ENCODE measurements at places on chromosomes 4 and X.

GRCh38 chr4:186839122-186840037 is 115.7 kb upstream of the FAT1 start:
- no peak for DNase-seq

- DNase-seq = no peak
Observed at GRCh38 chrX:45815441-45815840, 614.8 kb upstream of the DIPK2B start.

DNA sequence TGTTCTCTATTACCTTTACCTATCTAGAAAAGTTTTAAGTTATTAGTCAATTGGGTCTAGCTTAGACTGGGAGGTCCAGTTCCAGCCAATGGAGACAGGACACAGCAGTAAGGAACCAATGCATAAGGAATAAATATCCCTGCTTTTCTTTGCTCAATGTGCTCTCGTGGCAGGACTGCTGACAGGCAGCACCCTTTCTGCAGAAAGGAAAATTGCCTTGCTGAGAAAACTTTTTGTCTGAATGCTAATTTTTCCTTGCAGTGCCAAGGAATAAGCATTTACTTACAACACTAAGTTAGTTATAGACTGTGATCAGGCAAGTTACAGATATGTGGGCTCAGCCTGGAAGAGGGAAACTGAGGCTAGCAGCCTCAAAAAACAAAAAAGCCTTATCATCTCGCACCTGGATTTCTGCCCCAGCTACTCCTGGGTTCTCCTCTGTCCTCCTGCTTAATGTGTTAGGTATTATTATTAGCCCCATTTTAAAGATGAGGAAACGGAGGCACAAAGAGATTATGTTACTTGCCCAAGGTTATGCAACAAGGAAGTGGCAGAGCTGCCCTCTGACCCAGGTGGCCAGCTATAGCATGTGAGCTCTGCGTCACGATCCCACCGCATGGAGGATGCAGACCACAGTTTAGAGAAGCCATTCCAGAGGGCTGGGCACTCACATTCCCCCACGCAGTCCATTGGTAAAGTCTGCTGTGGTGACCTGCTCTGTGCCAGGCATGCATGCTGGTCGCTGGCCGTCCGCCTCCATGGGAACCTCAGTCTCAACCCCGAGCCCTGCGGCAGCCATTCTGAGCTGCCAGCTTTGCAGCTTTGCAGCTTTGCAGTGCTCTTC is 40.5 kb upstream of the C4orf50 start:
- no peak for DNase-seq

GRCh38 chr4:63566658-63567057 is 842.6 kb downstream of the TECRL start:
- no peak for DNase-seq

GRCh38 chr4:112234952-112235609 is 3.5 kb downstream of the AP1AR start:
- DNase-seq = no peak

DNA sequence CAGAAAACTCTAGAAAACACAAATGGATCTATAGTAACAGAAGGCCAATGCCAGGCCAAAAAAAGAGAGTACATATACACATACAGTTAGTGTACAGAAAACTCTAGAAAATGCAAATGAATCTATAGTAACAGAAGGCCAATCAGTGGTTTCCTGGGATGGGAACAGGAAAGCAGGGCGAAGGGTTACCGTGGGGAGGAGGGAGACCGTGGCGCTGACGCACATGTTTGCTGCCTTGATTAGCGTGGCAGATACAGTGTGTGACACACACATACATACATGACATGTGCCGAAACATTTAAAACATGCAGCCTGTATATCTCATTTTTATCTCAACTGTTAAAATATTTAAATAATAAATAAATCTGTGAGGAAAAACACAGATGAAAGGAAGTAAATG is 14.7 kb downstream of the GAK start:
- no peak for DNase-seq

GRCh38 chr4:76622126-76622525 is 187.1 kb downstream of the SHROOM3 start:
- no peak for DNase-seq

DNA sequence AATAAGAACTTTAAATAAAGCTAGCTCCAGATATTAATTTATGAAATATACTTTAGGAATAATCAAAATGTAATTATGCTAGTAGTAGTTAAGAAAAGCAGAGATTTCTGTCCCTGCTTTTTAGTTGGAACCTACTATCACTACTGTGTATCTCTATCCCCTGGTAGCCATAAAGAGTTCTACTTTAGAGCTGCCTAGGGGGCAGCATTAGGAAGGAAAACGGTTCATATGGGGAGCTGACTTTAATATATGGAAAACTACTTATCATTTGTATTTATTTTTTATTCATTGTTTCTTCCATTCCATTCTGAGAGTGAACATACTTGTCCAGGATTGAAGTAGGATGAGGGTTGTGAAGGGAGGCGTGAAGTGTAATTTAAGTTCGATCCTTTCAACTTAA is 40.9 kb downstream of the CPEB2 start:
- DNase-seq = no peak

DNA sequence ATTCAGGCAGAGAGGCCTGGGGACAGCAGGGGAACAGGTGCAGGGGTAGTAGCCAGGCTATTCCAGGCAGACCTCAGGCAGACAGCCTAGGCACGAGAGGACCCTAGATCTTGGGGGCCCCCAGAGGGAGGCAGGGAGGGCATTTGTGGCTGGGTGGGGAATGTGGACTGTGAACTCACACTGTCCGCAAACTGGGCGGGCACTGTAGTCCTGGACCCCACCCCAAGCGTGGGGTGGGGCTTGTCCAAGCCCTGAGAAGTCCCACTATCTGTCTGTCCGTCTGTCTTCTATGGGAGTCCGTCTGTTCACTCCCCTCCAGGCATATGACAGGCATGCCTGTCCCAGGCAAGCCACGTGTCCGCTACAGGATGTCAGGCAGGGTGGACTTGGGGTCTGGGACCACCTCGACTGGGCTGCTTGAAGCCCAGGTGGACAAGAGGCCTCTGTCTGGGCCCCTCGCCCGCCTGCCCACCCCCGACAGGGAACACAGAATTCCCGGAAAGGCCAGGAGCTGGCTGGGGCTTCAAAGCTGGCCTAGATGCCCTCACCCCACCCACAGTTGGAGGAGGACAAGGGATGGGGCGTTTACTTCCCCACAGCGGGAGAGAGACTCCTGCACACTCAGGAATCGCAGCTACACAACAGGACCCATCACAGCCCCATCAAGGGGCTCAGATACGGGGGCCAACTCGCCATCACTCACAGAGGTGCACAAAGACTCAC is at the start of gene SLC38A5:
Gene SLC38A5, minus strand, starts transcription at position 151 of the 723 bp plus-strand sequence. CDS start 2,336 bp downstream, outside the sequence.
- DNase-seq = no peak

- DNase-seq = no peak
Observed at GRCh38 chr4:15779809-15780208, 1.7 kb downstream of the CD38 start.

GRCh38 chr4:64613046-64613445 is 203.8 kb upstream of the TECRL start:
- DNase-seq = no peak

- no peak for DNase-seq
Observed at GRCh38 chrX:155027509-155028066, 944 bp downstream of the FUNDC2 start.

- DNase-seq = no peak
Observed at GRCh38 chr4:160251522-160252170, 1148.8 kb downstream of the RAPGEF2 start.
